NCI-H510A treated with DMSO at 0.1 percent for 48 hours (cell line): ENCODE measurements at places on chromosomes 3 and 15.

DNA sequence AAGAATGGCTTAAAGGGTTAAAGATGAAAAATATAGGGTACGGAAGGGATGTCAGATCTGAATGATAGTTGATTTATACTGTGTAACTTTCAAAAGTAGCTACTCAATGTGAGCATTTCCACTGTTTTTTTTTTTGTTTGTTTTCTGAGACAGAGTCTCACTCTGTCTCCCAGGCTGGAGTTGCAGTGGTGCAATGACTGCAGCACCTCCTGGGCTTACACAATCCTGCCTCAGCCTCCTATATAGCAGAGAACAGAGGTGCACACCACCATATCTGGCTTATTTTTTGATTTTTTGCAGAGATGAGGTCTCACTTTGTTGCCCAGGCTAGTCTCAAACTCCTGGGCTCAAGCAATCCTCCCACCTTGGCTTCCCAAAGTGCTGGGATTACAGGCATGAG lies 9.9 kb upstream of the PXK start:
- DNase-seq: no peak

DNA sequence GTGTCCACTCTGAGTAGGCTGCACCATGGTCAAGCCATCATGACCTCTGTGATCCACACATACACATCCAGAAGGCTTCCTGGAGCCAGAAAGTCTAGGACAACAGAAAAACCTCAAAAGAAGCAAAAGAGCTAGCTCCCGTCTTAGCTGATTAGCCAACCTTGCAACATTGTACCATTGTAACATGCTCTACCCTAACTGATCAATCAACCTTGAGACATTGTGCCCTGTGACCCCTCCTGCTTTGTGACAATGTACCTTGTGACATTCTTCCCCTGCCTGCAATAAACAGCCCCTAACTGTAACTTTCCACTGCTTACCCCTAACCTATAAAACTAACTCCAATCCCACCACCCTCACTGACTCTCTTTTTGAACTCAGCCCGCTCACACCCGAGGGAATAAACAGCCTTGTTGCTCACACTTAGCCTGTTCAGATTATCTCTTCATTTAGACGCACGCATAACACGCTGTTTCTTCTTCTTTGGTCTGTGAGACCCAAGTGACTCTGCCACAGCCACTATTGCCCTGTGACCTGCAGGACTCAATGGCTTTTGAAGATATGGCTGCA lies 1104.6 kb downstream of the OTOL1 start:
- DNase-seq: no peak

DNA sequence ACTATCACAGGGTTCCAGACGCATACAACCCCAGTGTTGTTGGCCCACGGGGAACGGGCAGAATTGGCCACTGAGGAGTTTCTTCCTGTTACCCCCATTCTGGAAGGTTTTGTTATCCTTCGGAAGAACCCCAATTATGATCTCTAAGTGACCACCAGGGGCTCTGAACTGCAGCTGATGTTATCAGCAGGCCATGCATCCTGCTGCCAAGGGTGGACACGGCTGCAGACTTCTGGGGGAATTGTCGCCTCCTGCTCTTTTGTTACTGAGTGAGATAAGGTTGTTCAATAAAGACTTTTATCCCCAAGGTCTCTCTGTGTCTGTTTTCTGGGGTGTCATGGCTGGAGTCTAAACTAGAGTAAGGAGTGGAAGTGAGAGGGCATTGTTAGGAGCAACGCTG lies 5.7 kb upstream of the EIF4G1 start:
- no peak for DNase-seq

GRCh38 chr3:172071780-172072330 lies 32.5 kb downstream of the FNDC3B start:
- no peak for DNase-seq

GRCh38 chr3:159443266-159443665 lies 545.4 kb upstream of the IL12A start:
- DNase-seq: no peak

DNA sequence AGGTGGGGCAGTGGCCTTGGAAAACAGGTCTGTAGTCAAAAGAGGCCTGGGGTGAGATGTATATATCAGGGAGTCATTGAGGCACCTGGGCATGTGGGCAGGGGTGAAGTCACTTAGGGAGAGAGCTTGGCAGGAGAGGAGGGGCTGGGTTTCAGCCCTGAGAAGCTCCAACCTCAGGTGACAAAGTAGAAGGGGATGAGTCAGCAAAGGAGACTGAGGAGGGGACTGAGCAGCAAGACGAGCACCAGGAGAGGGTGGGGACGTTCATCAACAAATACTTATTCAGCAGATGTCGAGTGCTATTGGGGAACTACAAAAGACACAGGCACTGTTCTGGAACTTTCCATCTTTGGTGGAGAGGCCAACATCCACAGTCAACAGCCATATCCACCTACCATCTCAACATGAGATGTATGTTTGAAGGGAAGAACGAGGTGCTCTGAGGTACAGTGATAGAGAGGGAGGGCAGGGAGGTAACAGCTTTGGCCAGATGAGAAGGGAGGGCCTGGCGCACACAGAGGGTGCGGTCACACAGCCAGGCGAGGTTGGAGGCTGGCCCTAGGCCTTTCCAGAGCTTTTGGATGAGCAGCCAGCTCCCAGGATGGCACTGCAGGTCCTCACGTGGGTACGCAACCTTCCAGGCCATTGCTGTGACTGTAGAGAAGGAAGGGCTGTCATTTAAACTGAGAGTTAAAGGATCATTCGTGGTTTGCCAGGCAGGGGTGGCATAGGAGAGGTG lies 45.7 kb downstream of the GLDN start:
- DNase-seq: no peak

DNA sequence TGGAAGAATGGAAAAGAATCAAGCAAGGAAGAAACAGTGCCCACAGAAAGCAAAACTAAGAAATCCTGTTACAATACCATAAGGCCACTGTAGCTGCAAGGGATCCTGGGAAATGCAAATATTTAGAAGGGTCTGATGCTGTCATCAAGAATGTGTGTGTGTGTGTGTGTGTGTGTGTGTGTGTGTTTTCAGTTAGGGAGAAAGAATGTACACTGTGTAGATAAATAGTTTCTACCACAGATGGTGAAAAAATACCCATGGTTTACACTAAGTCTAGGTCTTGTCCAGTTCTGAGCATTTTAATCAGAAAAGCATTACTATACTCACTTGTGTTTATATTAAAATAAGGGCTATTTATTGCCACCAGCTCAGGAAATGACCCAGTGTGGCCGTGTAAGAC lies 355.0 kb downstream of the RBMS3 start:
- DNase-seq: no peak

DNA sequence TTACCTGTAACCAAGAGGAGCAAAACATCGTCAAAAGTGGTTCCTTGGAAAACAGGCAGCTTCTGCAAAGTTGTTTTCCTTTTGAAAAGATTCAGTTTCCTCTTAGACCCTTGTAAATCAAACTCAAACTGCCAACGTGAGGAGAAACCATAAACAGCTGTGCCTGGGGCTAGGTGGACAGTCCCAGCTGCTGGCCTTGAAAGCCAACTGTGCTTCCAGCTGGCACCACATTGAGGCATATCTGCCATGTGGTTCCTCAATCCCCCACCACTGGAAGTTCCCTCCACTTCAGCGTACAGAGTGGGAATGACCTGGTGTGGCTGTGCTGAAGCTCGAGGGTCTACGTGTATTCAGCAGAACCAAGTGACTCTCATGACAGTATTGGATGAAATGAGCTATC lies 40.9 kb downstream of the HRH1 start:
- no peak for DNase-seq

GRCh38 chr3:7876741-7877297 lies 624.8 kb upstream of the LMCD1 start:
- no peak for DNase-seq

DNA sequence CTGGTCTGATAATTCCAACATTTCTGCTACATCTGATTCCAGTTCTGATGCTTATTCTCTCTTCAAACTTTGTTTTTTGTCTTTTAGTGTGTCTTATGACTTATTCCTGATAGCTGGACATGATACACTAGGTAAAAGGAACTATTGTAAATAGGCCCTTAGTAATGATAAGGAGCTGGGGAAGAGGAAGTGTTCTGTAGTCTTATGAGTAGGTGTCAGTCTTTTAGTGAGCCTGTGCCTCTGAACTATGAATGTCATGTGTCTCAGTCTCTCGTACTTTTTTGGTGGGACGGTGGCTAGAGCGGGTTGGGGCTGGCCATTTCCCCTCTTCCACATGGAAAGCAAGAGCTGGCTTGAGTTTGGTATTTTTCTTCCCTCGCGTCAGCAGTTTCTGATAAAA lies 41.2 kb downstream of the PCCB start:
- DNase-seq: no peak

GRCh38 chr3:146598535-146598934 lies 6.6 kb downstream of the PLSCR5 start:
- DNase-seq: no peak

DNA sequence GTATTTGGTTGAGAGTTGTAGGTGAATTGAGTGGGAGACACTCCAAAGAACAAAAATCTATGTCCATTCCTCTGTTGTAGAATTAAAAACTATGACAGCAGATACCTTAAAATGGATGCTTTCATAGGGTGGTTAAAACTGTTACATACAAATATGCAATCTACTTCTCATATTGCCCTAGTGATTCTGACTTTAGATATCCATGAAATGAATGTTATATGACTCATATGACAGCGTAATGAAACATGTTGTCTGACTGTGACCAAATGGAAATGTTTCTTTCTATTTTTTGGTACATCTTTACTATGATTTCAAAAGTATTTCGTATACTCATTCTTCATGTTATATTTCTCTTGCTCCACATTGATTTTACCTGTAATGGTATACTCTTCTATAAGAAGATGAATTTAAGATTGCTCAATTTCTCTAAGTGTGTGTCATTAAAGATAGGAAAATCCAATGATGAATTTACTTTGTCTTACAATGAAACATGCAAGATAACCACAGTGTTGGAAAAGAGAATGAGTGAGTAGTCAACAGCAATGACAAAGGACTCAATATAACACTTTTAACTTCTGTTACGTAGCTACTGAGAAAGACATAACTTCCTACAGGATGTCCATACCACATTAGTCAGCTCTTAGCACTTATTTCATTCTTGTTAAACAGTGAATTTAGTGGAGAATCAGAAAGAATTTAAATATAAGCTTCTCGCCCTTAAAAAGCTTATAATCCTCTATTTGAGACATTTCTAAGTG lies 79.3 kb upstream of the LSAMP start:
- no peak for DNase-seq

- DNase-seq: no peak
Measured at GRCh38 chr3:195736866-195737490, 16.2 kb downstream of the MUC20 start.

GRCh38 chr3:58184309-58184981 lies 26.3 kb downstream of the DNASE1L3 start:
- DNase-seq: no peak

DNA sequence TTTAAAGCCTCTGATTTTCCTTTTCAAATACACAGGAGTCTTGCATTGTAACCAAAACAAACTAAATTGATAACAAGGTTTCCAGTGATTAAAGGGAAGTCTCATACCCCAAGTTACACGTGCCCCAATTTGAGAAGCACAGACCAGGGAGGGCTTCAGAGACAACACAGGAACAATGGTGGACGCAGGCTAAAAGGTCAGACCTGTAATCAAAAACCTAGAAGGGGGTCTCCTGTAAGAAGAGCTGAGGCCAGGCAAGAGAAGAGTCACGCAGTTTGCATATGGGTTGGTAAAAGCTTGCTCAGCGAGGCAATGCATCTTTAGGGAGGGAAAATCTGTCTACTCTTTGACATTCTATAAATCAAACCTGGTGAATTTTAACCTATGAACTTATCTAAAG lies 58.6 kb upstream of the MCF2L2 start:
- DNase-seq: no peak

- no peak for DNase-seq
Measured at GRCh38 chr15:79602731-79603130, 170.6 kb downstream of the MINAR1 start.

- no peak for DNase-seq
Measured at GRCh38 chr15:86383611-86384010, 303.9 kb downstream of the AGBL1 start.

- DNase-seq: no peak
Measured at GRCh38 chr3:11010426-11011165, 18.0 kb downstream of the SLC6A1 start.

DNA sequence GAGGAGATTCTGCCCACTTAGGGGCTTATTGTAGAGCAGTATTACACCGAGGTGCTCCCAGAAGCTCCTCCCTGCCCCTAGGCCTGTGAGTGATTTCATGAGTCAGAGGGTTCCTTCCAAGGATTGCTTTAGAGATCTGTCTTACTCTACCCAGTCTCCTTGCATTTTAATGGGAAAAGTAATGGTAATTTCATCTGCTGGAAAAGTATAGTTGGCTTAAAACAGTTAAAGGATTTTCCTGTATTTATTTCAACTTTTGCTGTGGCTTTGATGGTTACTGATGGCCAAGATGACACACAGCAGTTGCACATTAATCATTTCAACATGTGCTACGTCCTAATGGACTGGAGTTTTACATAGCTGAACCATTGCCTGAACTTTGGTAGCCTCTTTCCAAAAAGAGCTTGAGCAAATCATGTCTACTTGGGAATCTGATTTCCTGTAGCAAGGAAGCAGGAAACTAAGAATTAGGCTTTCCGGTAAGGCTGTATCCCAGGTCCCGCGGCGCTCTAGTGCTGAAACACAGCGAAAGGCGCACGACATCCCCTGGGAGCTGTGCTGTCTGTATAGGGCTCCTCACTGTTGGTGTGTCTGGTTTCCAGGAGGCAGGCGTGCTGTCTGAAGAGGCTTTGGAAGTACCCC lies 9.2 kb upstream of the PGPEP1L start:
- DNase-seq: no peak

- peak; percentile 62 for DNase-seq
Measured at GRCh38 chr3:112090887-112091586, 4.8 kb downstream of the C3orf52 start.

GRCh38 chr3:196638861-196639482 lies 522 bp upstream of the NRROS start:
- peak; percentile 78 for DNase-seq

GRCh38 chr3:29597376-29598008 lies 316.6 kb downstream of the RBMS3 start:
- DNase-seq: no peak

- DNase-seq: no peak
Measured at GRCh38 chr3:47553407-47553806, 25.3 kb downstream of the CSPG5 start.

- no peak for DNase-seq
Measured at GRCh38 chr3:133258358-133258757, 141.5 kb upstream of the BFSP2 start.
